ENCODE measurements at places on chromosomes 16 and 17.

GRCh38 chr17:3012926-3013581 lies 50.4 kb downstream of the OR1D5 start:
- no peak for DNase-seq

- DNase-seq: no peak
These were observed 138.0 kb downstream of the NLK start for GRCh38 chr17:28180449-28180848.

DNA sequence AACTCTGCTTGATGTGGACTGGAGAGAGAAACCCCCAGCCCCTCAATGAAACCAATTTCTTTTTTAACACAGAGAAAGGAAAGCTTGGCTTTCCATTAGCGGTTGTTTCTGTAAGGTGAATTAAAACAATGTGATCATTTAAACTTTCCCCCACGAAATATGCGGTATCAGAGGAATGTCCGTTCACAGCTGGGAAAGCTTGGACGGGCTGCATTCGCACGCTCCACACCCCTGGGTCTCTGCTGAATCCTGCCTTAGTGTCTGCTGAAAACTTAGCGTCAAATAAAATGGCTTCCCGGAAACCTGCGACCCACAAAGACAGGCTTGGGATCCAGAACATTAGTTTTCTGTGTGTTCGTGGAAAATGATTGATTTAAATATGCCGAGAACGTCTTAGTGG lies 71.7 kb downstream of the C16orf95 start:
- no peak for DNase-seq

DNA sequence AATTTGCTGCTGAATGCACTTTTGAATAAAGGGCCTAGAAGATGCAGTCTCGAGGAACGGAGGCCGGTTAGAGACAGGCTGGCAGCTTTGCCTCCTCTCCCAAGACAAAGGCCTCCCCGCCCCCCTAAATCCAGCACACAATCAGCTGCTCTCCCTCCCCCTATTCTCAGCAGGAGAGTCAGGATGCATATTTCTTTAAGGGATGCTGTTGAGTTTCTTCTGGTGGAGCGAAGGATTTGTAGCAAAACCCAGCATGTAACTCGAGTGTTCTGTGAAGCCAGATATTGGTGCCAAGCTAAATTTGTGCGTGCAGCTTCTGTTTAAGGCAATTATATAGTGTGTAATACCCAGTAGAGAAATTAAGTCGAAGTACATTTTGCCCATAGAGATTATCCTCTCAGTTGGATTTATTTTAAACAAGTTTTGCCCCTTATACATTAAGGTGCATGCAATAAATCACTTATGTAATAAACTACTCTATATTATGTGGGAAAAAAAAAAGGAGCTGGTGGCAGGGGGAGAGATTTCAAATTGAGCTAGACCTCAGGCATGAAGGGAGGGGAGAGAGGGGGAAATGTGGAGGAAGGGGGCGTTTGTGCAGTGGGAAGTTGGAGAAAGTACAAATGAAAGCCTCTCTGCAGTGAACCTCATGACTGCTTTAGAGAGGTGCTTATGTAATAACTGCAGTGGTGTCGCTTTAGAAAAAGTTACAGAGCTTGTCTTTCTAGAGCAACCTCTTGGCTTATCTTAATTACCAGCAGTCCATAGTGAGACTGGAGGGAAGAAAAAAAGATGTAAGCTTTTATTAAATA lies 599.2 kb downstream of the MAF start:
- DNase-seq: no peak

GRCh38 chr17:59465949-59466307 lies 99.5 kb upstream of the DHX40 start:
- no peak for DNase-seq

DNA sequence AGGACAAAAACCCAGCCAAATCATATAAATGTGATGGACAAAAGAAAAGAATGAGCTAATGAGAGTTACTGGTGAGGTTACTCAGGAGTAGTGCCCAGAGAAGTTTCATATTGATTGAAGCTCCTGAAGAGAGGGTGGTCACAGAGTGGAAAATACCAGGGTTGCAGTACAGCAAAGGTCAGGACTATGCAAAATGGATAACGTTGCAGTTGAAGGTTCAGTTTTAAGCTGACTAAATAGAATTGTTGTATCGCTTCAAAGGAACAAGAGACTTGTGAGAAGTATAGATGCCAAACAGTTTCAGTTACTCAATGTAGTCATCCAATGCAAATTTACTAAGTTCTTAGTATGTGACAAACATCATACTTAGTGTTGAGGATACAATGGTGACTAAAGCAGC lies 47.1 kb downstream of the ABCA8 start:
- no peak for DNase-seq

GRCh38 chr17:9071016-9071415 lies 49.7 kb downstream of the NTN1 start:
- DNase-seq: no peak

DNA sequence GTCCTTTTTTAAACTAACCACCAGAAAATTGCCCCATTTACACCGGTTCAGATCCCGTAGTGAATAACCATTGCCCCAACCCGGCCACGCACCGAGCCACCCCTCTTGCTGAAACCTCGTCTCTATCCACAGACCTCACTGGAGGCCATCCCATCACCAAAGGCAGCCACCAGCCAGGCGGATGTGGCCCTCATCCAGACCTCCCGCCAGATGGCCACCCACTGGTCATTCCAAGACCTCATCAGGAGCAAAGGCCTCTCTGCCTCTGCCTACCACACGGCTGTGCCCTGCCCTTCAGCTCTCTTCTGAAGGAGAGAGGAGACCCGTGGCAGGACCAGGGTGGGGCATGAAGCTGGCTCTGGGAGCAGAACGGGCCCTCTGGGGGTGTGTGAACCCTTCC lies 38.2 kb upstream of the CDH5 start:
- DNase-seq: no peak

- no peak for DNase-seq
These were observed 79.0 kb downstream of the AMFR start for GRCh38 chr16:56346131-56346890.

DNA sequence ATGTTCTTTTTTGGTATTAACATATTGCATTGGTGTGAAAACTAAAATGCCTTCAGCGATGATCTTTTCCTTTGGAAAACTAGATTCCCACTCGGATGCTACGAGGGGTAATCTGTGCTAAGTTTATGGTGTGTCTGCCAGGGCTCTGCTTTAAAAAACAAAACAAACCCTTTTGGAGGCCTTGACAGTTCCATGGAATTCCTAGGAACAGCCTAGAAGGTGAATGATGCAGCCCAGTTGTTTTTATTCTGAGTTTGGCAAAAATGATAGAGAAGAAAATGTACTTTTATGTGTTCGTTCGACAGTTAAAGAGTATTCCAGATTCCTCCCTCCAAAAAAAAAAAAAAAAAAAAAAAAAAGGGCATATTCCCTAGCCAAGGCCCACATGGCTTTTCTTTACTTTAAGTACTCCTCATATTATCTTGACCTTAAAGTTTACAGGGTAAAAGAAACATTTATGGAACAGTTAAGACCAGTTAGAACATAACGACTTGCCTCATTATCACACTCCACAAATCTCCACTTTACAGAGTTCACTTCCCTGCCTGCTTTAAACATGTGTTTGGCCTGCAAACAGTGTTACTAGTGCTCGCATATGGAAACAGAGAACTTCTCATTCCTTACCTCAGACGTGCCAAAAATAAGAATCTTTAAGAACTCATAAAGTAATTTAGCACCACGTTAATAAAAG lies 159.1 kb downstream of the WWOX start:
- no peak for DNase-seq

- DNase-seq: no peak
These were observed at the start of gene VWA3A for GRCh38 chr16:22092143-22092933. Gene VWA3A (plus strand): TSS chr16:22092541. CDS start chr16:22092638, 97 bp downstream.

Data from coronary artery (tissue), 2 donors.